Left renal pelvis (tissue), 4 donors: ENCODE measurements at places on chromosomes 6 and 20. TPM values are rescaled to one million over a fixed set of nuclear protein-coding genes. Genes with fewer than 3 reads are reported as not detected.

RCAN2 gene
- polyA plus RNA-seq = 20.8 TPM

ZNF334 gene
- polyA plus RNA-seq = 23.3 TPM

SLPI gene
- polyA plus RNA-seq = 0.29 TPM

GPLD1 gene
- 2.6 TPM for polyA plus RNA-seq

CRISP3 gene
- 0.34 TPM for polyA plus RNA-seq

HMGCLL1 gene
- 2.6 TPM for polyA plus RNA-seq

PBOV1 gene
- polyA plus RNA-seq = 0.08 TPM

DNAAF9 gene
- 17.7 TPM for polyA plus RNA-seq

CHD6 gene
- 53.2 TPM for polyA plus RNA-seq

CPNE1 gene
- polyA plus RNA-seq = 201 TPM

RAMACL gene
- polyA plus RNA-seq = 2.0 TPM

GRCh38 chr6:35014786-35015185, 125.7 kb downstream of the ANKS1A start:
- DNase-seq = no peak

- no peak for DNase-seq
These were observed 54.4 kb downstream of the FKBP5 start for GRCh38 chr6:35634316-35634715.

- no peak for DNase-seq
These were observed 41.2 kb downstream of the GOPC start for GRCh38 chr6:117561128-117561527.

DNA sequence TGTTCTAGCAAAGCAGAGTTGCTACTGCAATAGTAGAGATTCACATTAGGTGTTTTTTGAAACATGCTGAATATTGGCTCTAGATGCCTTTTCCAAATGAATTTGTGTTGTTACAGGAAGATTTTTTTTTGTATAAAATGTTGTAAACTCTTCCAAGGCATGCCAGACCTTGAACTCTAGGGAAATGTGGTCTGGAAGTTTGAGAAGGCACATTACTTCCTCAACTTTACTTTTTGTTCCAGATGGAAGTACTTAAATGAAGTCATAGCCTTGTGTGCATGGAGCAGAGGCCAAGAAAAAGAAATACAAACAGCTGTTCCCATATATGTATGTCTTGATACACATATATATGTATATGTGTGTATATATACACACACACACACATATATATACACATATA, 585.7 kb upstream of the MARCKS start:
- no peak for DNase-seq

DNA sequence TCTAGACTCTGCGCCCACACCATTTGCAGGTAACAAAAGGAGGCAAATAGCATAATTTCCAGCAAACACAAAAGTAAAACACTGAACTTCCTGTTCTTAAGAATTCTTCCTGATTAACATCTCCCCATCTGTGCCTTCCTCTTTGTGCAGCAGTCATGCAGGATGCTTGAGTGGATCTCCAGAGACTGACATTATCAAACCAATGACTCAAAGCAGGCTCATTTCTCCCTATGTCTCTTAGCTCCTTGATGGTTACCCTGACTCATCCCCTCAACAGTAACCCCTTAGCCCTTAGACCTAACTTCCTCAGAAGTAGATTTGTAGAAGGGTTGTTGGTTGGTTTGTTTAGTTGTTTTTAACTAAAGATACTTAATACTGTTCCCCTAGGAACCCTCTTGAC, 137.0 kb upstream of the RIN2 start:
- DNase-seq = no peak

DNA sequence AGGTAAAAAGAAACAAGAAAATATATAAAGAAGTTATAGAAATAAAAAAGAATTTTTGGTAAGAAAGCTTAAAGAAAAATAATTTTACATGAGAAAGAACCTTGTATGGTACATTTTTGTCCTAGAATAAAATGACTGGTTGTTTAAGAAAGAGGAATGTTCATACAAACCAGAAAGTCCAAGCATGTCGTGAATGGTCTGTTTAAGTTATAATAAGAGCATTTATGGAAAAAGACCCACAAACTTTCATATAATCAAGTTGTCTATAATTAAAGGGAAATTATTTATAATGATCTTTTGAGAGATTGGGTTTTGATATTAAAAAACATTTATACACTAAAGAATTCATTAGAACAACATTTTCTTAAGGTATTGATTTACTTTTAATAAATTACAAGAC, 27.8 kb upstream of the FAM110A start:
- DNase-seq = no peak

GRCh38 chr6:168045706-168046620, 33.0 kb downstream of the FRMD1 start:
- no peak for DNase-seq

- no peak for DNase-seq
These were observed 2.5 kb downstream of the DEFB132 start for GRCh38 chr20:259981-260380.

DNA sequence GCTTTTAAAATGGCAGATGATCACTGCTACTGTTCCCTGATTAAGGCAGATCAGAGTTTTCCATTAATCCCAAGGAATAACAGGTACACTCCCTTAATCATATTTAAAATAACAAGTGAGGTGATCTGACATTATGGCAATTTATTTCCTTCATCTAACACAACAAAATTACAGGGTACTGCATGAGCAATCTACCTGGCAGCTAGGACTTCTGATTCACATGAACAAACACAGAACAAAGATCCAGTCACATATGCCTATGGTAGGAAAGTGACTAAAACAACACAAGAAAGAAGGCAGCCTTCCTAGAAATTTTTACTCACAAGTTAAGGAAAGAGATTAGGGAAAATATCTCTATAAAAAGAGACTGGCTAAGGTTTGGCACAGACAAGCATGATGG, 33.2 kb downstream of the MAP7 start:
- DNase-seq = no peak

DNA sequence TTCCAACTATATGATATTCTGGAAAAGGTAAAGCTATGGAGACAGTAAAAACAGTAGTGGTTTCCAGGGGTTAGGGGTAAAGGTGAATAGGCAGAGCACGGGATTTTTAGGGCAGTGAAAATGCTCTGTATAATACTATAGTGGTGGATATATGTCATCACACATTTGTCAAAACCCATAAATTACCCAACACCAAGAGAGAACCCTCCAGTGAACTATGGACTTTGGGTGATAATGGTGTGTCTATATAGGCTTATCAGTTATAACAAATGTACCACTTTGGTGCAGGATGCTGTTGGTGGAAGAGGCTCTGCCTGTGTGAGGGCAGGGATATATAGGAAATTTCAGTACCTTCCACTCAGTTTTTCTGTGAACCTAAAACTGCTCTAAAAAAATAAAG, 149.9 kb downstream of the GPX5 start:
- DNase-seq = no peak

DNA sequence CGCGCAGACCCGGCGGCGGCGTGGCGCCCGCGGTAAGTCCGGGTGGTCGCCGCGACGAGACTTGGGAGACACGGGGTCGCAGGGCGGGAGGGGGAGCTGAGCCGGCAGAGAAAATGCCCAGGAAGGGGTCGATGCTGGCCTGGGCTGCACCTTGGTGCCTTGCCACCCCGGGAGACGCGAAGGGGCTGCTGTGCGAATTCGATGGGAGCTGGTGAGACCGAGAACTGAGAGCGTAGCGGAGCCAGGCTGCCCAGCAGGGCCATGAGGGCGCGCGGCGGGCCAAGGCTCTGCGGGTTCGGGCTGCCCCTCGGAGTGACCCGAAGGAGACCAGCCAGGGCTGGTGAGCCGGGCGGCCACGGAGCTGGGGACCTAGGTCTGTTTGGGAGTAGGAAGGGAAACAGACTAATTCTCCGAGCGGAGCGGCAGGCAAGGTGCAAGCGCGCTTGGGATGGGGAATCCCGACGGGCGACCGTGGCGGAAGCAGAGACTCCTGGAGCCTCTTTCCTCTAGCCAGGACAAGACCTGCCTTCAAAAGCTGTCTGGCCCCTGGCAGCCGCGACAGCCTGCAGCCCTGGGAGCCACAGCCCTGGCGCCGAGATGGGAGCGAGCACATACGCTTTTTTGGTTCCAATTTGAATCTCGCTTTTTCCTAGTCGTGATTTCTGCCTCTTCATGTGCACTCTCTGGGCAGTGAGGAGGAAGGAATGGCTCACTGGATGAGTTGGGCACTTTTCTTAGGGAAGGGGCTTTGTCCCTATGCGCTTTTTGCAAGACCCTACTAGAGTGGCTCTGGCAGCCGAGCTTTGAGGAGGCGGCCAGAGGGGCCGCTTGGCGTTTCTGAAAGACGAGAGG, 691 bp downstream of the SYNDIG1 start:
- DNase-seq = no peak

GRCh38 chr6:15288856-15289255, 43.0 kb downstream of the JARID2 start:
- no peak for DNase-seq

DNA sequence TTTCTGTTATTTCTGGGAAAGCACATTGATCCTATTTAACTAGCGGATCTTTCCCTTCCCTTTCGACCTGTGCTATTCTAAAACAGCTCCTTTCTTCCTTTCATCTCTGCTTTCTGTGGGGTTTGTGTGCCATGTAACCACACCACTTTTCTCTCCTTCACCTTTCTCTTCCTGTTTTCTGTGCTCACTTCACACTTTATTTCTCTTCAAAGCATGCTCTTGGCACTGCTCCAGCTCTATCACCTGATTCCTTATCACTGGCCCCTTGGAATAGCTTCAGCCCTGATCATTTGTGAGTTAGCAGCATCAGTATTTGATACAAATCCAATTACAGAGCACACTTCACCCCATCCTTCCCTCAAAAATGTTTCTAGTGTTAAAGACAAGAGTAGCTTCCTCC, 8.1 kb upstream of the METTL24 start:
- DNase-seq = no peak

DNA sequence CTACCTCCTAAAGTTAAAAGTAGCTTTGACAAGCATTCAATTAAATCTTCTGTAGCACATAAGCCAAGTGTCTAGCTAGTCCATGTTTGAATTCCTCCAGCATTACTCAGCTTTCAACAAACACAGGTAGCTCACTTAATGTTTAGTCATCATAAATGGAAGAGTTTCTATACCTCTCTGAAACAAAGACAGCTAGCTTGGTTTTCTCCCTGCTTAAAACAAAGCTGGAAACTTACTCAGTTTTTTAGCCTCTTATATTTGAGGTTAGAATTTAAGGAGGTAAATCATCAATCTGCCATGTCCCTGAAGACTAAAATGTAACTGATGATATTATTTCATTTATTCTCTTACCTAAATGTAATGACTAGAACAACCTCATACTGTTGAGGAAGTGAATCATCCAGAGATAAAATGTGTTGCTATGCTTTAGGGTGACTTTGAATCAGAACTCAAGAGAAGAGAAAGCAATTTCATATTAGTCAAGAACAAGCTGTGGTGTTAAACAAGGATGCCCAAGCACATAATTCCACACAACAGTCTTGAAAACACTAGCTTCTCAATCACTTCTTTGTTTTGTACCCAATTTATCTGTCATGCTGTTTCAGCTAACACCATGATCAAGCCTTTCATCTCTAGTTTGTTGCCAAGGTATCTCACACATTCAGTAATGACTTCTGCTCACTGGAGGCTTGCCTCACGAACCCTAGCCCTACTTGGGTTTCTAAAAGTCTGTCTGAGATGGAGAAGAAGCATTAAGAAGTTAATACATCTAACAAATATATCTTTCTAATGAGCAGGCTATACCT, 251.9 kb downstream of the EPM2A start:
- no peak for DNase-seq

- no peak for DNase-seq
These were observed 16.4 kb upstream of the STX16 start for GRCh38 chr20:58634521-58635278.

DNA sequence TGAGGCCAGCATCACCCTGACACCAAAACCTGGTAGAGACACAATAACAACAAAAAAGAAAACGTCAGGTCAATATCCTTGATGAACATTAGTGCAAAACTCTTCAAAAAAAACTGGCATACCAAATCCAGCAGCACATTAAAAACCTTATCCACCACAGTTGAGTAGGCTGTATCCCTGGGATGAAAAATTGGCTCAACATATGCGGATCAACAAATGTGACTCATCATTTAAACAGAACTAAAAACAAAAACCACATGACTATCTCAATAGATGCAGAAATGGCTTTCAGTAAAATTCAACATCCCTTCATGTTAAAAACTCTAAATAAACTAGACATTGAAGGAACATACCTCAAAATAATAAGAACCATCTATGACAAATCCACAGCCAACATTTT, 59.6 kb upstream of the PHIP start:
- no peak for DNase-seq

DNA sequence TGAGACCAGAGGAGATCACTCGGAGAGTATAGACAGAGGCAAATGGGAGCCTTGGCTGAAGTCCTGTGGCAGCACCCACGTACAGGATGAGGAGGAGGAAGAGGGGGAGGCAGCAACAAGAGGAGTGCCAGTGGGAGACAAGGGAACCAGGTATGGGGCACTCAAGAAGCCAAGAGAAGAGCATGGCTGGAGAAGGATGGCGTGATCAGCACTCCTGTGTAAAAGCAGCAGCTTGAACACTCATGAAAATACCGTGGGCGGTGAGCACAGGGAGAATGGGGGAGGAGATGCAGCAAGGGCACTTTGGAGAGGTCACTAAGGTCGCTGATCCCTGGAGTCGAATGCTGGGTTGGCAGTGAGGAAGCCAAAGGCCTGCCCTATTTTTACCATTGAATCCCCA, 51.2 kb upstream of the PRND start:
- no peak for DNase-seq

DNA sequence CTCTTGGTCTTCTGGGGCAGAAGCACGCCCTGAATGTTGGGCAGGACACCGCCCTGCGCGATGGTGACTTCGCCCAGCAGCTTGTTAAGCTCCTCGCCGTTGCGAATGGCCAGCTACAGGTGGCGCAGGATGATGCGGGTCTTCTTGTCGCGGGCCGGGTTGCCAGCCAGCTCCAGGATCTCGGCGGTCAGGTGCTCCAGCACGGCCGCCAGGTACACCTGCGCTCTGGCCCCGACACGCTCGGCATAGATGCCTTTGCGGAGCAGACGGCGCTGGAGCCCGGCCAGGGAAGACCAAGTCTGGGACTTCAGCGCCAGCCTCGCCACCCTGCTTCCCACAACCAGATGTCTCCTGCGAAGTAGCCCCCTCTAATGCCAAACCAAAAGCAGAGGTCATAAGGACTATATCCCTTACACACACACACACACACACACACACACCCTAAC, 8.0 kb upstream of the SLC17A3 start:
- no peak for DNase-seq

DNA sequence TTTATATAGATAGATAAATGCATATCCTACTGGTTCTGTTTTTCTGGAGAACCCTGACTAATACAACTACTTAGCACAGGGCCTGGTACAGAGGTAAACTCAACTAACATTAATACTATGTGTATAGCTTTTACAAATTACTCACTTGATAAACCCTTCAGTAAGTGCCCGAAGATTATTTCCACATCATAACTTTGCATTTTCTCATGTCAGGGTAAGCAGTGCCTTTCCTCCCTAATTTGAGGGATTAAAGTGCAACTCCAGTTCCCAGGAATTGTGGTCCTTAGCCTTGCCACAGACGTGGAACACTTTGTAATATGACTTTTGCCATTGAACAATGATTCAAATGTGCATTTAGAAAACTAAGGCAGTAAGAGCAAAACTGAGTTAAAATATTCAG, 147.5 kb upstream of the SMLR1 start:
- DNase-seq = no peak

- no peak for DNase-seq
These were observed 172.3 kb downstream of the ZNF217 start for GRCh38 chr20:53421343-53421742.

GRCh38 chr6:154239392-154239791, 117.2 kb downstream of the IPCEF1 start:
- DNase-seq = no peak
